GM12864 (cell line): ENCODE measurements at places on chromosomes 1 and 21.

- DNase-seq: no peak
Measured at GRCh38 chr1:26822737-26823395, 3.6 kb upstream of the ZDHHC18 start.

GRCh38 chr1:107777664-107778047, 187.3 kb downstream of the VAV3 start:
- DNase-seq: no peak

GRCh38 chr1:183537405-183537804, 52.9 kb downstream of the NCF2 start:
- DNase-seq: no peak

GRCh38 chr1:3169665-3170356, 100.8 kb downstream of the PRDM16 start:
- DNase-seq: no peak

DNA sequence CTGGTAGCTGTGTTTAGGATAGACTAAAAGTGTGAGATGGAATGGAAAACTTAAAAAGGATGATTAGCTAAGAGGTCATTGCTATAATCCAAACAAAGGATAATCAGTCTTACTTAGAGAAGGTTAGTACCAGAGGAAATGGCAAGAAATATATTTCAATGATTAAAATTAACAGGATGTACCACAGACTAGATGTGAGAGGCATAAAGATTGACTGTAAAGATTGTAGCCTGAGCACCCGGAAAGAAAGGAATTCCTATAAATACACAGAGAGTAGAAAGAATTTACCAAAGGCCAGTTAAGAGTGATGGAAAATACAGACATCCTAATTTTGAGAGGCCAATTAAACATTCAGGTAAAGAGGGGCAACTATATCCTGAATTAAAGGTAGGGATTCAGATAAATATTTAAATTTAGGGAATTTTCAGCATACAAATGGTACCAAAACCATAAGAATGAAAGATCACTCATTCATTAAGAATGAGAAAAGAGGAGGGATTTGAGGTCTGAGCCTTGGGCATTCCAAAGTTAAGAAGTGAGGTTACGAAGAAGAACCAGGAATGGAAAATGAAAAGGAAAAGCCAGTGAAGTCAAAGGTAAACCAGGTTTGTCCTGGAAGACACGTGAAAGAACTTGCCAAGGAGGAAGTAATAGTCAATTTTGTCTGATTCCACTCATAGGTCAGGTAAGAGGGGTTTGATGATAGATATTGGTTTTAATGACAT, 46.4 kb upstream of the RGS1 start:
- no peak for DNase-seq
